ENCODE measurements at places on chromosomes 3 and 15.

DNA sequence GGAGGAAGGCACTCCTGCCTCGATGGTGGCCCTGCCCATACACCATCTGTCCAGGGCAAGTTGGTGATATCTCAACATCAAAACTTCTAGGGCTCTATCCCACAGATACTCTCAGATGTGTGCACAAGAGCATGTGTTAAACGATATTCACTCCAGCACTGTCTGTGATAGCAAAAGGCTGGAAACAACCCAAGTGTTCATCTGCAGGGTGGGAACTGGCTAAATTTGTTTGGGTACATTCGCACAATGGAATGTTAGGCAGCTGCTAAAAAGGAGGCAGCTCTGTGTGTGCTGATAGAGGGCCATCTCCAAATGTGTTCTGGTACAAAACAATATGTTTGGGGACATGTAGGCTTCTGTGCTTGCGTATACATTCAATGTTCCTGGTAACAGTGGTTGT is 19.8 kb downstream of the IGDCC4 start:
- no peak for DNase-seq

DNA sequence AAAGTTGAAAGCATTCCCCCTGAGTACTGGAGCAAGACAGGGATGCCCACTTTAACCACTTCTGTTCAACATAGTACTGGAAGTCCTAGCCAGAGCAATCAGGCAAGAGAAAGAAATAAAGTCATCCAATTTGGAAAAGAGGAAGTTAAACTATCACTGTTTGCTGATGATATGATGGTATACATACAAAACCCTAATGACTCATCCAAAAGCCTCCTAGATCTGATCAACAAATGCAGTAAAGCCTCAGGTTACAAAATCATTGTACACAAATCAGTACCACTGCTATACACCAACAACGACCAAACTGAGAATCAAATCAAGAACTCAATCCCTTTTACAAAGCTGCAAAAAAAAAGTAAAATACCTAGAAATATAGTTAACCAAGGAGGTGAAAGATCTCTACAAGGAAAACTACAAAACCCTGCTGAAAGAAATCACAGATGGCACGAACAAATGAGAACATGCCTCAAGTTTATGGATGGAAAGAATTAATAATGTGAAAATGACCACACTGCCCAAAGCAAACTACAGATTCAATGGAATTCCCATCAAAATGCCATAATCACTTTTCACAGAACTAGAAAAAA is 40.3 kb downstream of the RPL39L start:
- DNase-seq: peak; percentile 47

DNA sequence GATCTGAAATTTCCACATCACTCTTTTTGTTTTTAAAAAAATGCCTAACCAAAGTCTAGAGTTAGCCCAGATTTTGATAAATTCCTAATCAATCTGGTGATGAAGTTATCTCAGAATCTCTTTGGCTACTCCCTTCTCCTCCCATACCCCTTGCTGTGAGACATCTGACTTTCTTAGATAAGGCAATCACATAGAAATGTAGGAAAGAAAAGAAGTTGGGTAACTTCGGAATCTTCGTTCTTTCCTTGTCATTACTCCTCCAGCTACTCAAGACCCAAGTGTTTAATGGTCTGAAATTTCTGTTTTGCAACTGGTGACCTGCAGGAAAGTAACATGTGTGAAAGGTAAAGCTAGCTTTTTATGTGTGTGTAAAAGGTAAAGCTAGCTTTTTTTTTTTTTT is 37.8 kb downstream of the MYL3 start:
- no peak for DNase-seq

DNA sequence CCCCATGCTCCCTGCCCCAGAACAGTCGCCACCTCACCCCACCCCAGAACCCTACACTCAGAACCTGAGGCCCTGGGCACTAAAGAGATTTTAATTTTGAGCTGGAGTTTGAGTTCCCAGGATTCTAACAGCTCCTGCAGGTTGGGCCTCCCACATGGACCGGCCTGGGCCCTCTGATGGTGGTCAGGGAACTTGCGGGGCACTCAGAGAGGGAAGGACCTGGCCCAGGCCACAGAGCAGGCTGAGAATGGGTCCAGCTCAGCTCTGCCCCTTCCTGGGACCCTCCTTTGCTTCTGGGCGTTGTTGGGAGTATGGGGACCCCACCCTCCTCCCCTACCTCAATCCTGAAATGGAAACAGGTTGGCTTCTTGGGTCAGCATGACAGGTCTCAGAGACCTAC is 1.1 kb upstream of the SEMA3G start:
- no peak for DNase-seq

DNA sequence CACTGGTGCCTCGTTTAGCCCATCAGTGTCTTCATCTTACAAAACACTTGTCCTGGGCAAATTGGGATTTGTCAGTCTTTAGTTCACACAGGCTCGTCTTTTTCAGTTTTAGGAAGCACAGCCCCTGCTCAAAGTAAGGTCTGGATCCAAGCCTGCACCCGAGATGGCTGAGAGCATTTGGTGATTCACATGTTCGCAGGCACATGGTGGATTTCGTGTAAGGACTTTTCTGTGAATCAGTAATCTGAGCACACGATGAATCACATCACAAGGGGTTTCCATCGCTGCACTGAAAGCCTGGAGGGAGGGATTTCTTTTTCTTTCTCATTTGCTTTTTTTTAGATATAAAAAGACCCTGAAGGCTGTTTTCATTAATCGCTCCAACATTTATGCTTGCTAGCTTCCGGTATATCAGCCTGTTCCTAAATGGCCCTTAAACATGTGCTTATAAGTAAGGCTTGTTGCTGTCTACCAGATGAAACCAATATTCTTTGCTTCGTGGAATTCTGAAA is 435.6 kb upstream of the ATP10A start:
- DNase-seq: no peak

GRCh38 chr15:47003568-47003967 is 713.7 kb upstream of the SEMA6D start:
- DNase-seq: no peak

- no peak for DNase-seq
Measured at GRCh38 chr3:133757701-133758567, 11.7 kb downstream of the TF start.

GRCh38 chr15:84749111-84749991 is 959 bp downstream of the ZNF592 start:
- peak; percentile 79 for DNase-seq

DNA sequence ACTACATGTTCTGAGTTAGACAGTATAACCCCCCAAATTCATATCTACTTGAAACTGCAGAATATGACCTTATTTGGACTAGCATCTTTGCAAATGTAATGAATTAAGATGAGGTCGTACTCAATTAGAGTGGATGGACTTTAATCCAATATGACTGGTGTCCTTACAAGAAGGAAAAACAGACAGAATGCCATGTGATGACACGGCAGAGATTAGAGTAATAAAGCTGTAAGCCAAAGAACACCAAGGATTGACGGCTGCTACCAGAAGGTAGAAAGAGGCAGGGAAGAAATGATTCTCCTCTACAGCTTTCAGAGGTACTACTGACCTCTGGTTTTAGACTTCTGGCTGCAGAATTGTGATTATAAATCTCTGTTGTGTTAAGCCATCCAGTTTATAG is 30.3 kb downstream of the GALK2 start:
- no peak for DNase-seq

All from KBM-7 (cell line).